ENCODE measurements at places on chromosomes 11 and 22. TPM values are rescaled to one million over a fixed set of nuclear protein-coding genes. Genes with fewer than 3 reads are reported as not detected.
A peak's percentile ranks its signal among the peaks of the same experiment; 100 is the strongest.

GRCh38 chr11:73980001-73980961, 2.4 kb downstream of the UCP2 start:
- no peak overlapping the region for H3K27ac ChIP-seq
- peaks cover 8% of the 10 kb centered on the region for H3K27me3 ChIP-seq
- H3K36me3 ChIP-seq, result peaks cover 18% of the 10 kb centered on the region

Gene MRPL11
- 49.7 TPM for total RNA-seq

GRCh38 chr11:10107497-10107896, 186.5 kb downstream of the SBF2 start:
- peaks cover 17% of the 10 kb centered on the region for H3K4me1 ChIP-seq
- H3K27me3 ChIP-seq, result no peaks in the 10 kb centered on the region
- H3K36me3 ChIP-seq, result peaks cover 3% of the 10 kb centered on the region
- no peak overlapping the region for H3K4me3 ChIP-seq
- no peak overlapping the region for H3K27ac ChIP-seq

DNA sequence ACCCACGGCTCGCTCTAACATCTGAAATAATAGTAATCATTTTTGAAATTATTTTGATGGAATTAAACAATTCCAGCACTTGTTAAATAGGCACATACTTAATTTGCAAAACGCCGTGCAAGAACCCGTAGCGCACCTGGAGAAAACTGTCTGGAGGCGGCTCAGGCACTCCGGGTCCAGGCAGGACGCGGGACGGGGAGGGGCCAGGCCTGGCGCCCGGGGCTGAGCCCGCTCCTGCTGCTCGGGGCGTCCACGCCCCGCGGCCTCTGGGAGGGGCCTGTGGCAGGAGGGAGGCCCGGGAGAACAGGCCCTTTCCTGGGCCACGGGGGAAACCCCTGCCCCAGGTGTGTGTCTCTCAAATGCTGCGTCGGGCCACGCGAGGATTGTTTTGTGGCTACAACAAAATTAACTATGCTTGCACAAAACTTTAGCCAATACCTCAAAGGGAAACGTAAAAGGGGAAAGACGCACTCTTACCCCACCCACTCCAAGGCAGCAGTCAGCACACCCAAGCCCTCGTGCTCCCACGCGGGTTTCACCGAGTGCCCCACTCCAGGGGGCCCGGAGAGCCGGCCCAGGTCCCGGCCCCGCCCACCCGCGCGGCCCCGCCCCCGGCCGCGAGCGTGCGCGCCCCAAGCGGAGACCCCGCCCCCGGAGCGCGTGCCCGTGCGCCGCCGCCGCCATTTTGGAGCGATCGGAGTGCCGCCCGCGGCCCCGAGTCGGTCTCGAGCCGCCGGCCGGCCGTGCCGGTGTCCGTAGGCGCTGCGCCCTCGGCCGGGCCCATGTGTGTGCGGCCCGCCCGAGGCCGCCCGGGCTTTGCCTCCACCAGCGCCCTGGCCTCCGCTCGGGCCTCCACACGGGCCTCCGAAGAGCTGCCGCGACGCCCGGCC, at the start of gene PPP6R2:
Gene PPP6R2, plus strand, starts transcription at position 677 of the 890 bp plus-strand sequence. CDS start 50,582 bp downstream, outside the sequence.
- H3K36me3 ChIP-seq, result no peaks in the 10 kb centered on the region
- H3K27ac ChIP-seq, result peak within 1 kb of the TSS; percentile 89
- peak; percentile 87 for DNase-seq
- H3K27me3 ChIP-seq, result no peaks in the 10 kb centered on the region

DNA sequence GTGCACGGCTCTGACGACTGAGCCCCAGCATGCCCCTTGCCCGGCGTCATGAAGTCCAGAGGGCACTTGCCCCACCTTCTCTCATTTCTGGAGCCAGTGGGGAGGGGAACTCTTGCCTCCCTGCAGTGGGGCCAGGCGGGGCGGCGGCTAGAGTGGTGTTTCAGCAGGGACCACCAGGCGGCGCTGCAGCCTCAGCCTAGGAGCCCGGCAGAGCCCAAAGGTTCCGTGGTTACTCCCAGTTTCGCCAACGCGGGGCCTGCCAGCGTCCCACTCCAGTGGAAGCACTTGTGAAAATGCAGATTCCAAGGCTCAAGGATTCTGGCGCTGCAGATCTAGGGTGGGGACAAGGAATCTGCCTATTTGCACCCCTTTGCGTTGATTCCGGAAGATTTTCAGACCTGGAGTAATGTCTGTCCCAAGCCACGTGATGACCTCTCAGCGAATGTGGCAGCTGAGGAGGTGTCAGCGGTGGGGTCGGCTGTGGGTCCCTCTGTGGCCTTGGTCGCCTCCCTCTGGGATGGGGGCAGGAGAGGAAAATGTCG, 55.7 kb downstream of the CD82 start:
- peaks cover 12% of the 10 kb centered on the region for H3K4me1 ChIP-seq
- no peaks in the 10 kb centered on the region for H3K27me3 ChIP-seq
- H3K27ac ChIP-seq, result no peak overlapping the region
- no peaks in the 10 kb centered on the region for H3K36me3 ChIP-seq
- peak; percentile 93 for DNase-seq

DNA sequence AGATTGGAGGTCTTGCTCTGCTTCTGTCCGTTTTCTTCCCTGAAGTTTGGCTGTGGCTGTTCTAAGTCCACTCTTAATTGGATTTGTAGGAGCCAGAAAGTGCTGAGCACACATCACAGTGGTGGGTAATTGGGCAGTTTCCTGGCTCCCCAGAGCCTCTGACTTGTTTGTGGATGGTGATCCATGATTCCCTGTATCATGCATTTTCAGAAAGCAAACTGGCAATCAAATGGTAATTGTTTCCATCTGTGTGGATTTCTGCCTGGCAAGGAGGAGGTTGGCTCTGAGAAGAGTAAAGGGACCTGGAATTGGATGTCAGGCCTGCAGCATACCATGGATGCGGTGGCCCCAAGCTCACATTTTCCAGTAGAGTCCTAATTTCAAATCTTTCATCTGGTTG, 49.5 kb downstream of the PPFIBP2 start:
- no peaks in the 10 kb centered on the region for H3K27me3 ChIP-seq
- peaks cover 8% of the 10 kb centered on the region for H3K36me3 ChIP-seq
- H3K27ac ChIP-seq, result peak overlapping the region; percentile 91
- H3K4me1 ChIP-seq, result peaks cover 60% of the 10 kb centered on the region
- no peak for DNase-seq

GRCh38 chr11:70872955-70873735, 379.2 kb downstream of the SHANK2 start:
- no peaks in the 10 kb centered on the region for H3K4me1 ChIP-seq
- no peaks in the 10 kb centered on the region for H3K36me3 ChIP-seq
- DNase-seq, result no peak
- no peak overlapping the region for H3K27ac ChIP-seq
- no peaks in the 10 kb centered on the region for H3K27me3 ChIP-seq

DNA sequence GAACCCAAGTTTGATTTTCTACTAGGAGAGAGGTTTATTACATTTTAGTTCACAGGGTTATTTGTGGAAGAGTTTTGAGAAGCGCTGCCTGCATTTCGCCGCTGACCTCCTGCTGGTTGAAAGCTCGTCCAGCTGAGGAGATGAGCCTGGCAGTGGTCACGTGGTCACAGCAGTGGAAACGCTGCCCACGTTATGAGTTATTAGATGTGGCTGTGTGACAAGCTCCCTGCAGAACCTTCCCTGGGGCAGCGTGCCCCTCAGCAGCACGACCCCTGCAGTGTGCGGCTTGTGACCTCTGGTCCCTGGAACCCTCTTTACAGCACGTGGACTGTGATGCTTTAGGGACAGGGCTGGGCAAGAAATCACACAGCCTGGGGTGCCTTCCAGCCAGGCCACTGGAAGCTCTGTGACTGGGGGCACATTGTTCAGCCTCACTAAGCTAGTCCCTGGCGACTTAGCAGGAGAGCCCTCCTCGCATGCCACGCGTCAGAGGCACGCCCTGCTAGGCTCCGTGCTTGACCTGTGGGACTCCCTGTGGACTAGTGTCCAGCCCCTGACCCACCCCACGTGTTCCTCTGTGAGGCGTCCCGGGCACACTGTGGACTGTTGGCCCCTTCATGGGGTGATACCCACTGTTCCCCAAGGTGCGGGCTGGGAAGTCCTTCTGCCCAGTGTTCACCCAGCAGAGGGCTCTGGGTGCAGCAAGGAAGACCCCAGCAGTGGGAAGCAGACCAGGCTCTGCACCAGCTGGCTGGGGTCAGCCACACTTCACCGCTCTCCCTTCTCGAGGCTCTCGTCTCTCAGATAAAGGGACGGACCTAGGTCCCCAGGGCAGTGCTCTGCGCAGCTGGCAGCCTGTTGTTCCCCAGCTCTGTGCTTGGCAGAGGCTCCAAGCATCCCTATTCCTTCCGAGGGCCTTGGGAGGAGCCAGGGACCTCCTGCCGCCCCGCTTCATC, 349.5 kb downstream of the TBC1D22A start:
- H3K4me3 ChIP-seq, result no peak overlapping the region
- DNase-seq, result no peak
- H3K27me3 ChIP-seq, result no peaks in the 10 kb centered on the region

DNA sequence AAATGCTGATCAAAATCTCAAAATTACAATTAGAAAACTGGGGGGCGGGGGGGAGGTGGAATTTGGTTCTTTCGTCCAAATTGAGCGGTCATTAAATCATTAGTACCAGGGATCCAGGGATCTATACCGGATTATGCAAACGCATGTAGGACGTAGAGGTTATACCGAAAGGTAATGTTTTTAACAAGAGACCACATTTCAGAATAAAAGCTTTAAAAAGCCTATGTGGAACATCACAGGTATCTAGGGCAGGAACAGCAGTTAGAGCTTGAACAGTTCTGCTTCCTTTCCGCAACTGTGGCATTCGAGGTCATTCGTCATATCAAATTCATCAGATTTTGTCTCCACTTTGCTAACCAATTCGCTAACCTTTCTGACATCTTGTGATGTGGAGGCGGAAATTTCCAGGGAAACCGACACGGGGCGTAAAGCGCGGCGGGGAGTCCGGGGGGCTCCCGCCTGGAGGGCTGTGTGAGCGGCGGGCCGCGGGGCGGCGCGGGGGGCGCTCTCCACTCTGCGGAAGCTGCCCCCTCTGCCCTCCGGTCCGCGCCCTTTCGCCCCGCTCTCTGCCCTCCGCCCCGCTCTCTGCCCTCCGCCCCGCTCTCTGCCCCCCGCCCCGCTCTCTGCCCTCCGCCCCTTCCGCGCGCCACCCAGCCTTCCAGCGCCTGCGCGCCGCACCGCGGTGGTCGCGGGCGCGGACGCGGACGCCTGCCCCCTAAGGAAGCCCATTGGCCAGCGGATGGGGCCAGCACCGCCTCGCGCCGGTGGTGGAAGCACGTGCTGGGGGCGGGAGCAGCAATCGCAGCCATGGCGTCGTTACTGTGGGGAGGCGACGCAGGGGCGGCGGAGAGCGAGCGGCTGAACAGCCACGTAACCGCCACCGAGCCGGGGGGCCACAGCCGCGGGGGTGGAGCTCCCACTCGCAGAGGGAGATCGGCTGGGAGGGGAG, at the start of gene DDX25:
Gene DDX25, plus strand, starts transcription at position 798 of the 949 bp plus-strand sequence. Its CDS starts 10 bp downstream, at position 808.
- H3K36me3 ChIP-seq, result peaks cover 11% of the 10 kb centered on the region
- H3K27ac ChIP-seq, result peak within 1 kb of the TSS; percentile 95
- H3K4me3 ChIP-seq, result peak within 1 kb of the TSS; percentile 96

- H3K4me3 ChIP-seq, result no peak overlapping the region
- H3K27ac ChIP-seq, result no peak overlapping the region
- no peak for DNase-seq
These were observed 104.8 kb downstream of the NECTIN1 start for GRCh38 chr11:119624102-119624615.

DNA sequence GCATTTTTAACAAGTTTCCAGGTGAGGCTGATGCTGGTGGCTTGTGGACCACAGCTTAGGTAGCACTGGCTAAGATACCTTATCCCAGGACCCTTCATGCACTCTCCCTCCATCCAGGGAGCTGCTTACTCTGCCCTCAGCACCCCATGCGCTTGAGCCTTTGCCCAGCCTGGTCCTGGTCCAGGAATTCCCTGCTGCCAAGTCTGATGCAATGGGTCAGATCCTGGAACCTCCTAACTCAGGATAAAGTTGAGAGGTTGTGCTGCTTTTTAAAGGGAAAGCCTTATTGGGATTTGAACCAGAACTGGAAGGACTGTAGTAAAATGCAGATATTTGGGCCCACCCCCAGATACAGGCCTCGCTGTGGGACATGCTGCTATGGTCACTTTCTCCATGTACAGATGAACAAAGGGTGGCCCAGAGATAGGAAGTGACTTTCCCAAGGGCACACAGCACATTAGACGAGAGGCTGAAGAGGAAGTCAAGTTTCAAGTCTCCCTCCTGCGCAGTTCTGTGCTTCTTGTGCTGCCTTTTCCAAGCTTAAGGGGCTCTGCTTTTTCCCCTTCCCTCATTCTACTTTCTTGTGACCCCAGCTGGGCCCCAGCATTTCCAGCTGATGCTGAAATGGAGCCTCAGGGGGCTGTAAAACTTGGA, 824 bp upstream of the LGALS12 start:
- H3K27me3 ChIP-seq, result no peaks in the 10 kb centered on the region
- no peak overlapping the region for H3K4me3 ChIP-seq
- peaks cover 4% of the 10 kb centered on the region for H3K36me3 ChIP-seq
- peaks cover 16% of the 10 kb centered on the region for H3K4me1 ChIP-seq
- no peak for DNase-seq

Gene OR52E8
- total RNA-seq, result not detected

DNA sequence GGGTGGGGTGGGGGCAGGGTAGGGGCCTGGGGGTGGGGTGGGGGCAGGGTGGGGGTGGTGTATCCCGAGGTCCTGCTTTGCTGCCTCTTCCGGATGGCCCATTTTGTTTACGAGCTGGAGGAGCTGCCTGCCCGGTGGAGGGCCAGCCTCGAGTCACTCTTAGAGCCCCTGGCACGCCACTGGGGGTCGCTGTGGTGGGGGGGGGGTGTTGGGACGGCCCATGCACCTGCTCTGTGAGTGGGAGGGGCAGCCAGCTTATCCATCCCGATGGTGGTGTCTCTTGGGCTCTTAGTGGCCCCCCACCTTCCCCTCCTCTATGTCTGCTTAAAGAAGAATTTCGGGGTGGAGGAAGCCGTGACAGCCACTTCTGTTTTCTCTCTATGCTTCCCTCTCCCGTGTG, 24.6 kb downstream of the MRGPRD start:
- no peak overlapping the region for H3K4me3 ChIP-seq
- H3K27ac ChIP-seq, result no peak overlapping the region
- peaks cover 3% of the 10 kb centered on the region for H3K4me1 ChIP-seq
- H3K36me3 ChIP-seq, result no peaks in the 10 kb centered on the region
- no peak for DNase-seq

Gene OR8A1
- total RNA-seq, result not detected

All from mesothelial cell of epicardium (in vitro differentiated cells).